ENCODE measurements at places on chromosomes 4 and X.

GRCh38 chr4:25020236-25020635, 10.5 kb downstream of the LGI2 start:
- DNase-seq: no peak

DNA sequence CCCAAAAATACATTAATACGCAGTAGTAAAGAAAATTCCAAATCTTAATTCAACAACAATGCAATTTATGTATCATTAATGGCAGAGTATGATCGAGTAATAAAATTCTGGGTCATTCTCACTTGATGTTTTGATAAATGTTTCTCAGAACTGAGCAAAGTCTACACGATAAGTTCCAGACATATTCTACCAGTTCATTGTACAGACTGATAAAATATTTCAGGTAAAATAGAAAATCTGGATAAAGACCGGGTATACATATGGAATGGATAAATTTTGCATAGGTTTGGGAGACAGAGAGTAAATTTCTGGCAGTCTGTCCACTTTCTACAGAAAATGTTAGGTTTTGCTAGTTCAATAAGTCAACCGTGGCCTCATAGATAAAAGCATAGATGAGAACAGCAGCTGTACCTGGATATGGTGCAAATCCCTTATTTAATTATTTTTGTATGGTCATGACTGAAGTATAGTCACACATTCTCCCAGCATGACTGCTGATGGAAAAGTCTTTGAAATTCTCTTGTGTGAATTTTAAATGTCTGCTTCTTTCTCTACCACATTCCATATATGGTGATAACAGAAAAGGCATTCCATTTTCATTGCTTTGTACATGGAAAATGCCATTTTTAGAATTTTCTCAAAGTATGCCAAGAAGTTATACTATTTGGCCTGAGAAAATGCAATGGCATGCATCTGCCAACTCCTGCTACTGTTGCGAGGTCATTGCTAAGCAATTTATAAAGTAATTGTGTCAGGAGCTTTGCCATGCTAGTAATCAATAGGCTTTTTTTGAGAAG, 301.9 kb upstream of the ARSJ start:
- no peak for DNase-seq

DNA sequence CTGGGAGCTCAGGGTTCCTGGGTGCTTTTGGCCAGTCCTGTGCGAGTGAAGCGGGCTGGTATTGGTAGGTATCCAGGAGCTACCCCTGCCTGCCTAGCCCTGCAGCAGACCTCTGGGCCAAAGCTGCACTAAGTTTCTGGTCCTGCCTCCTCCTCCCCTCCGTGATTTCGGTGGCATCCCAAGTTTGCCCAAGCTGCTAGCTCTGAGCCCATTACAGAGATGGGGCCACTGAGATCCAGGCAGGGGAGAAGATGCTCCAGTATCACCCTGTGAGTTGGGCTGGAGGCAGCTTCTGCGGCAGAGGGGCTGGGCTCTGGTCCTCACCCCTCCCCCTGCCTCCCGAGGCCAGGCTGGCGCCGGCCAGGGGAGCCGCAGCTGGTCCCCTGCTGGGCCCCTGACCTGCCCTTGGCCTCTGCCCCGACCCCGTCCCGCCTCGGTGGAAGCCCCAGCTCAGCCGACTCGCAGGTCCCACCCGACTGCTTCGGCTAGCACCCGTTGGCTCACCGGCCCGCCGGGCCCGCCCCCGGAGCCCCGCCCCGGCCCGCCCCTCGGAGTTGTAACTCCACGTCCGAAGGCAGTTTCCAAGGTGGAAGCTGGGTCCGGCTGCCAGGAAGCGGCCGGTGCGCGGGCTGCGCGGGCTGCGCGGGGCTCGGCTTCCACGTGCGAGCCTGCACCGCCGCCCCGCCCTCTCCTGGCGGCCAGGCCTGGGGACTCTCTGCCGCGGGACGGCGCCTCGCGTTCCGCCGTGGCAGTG, at the start of gene DUSP9:
Gene DUSP9, plus strand, starts transcription at position 584 of the 754 bp plus-strand sequence. CDS start 751 bp downstream, outside the sequence.
- DNase-seq: no peak

- DNase-seq: no peak
Observed at GRCh38 chr4:41750121-41750625, 1.6 kb upstream of the PHOX2B start.

DNA sequence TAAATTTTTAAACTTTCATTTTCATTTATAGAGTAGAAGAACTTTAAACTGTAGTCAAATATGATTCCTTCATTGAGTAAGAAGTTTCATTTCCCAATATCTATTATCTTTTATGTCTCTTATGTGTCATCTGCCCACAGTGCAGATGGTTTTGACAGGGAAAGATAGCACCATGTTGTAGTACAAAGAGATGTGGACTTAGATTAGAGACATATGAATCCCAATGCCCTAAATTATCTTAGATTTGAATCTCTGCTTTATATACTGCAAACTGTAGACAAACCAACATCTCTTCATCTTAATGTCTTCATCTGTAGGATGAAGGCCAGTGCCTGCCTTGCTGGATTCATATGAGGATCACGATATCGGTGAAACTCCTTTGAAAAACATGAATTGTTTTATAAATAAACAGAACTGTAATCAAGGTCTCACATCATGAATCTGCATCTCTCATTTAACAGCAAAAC, 217.5 kb downstream of the BANK1 start:
- no peak for DNase-seq

DNA sequence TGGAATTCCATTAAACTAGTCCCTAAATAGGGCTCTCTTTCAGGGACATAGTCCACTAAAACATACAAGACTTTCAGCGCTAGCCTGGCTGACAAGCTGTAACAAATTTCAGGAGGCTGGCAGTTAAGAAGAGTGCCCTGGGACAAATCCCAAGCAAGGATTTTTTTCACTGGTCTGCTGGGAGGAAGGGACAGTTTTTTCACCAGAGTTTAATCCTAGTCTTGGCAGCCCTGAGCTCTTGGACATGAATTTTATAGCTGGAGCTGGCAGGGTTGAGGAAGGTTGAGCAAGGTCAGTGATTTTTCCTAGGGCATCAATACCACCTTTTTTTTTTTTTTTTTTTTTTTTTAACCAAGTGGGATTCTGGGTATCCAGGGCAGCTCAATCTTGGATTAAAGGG, 184.4 kb downstream of the SH2D1A start:
- no peak for DNase-seq

DNA sequence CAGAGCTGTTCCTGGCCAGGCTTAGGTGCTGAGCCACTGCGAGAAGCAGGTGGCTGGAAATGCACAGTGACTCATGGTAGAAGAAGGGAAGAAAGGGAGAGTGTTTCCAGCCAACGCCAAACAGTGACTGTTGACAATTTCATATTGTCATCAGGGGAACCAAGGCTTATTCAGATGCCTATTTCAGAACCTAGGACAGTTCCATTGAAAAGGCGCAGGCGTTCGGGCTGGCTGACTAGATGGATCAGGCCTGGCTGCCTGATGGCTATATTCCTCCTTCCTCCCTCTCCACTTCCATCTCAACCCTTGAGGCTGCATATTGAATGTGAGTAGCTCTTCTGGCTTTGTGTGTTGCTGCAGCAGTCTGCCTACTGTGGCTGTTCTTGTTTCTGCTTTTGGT, 73.0 kb upstream of the FRMPD4 start:
- no peak for DNase-seq

DNA sequence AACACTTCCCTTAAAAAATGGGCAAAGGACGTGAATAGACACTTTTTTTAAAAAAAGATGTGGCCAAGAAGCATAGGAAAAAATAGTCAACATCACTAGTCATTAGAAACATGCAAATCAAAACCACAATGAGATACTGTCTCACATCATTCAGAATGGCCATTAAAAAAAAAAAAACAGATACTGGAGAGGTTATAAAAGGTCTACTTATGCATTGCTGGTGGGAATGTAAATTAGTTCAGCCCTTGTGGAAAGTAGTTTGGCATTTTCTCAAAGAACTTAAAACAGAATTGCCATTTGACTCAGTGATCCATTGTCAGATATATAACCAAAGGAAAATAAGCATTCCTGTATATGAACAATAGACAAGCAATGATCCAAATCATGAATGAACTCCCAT, 352.8 kb upstream of the EPHA5 start:
- DNase-seq: no peak

- no peak for DNase-seq
Observed at GRCh38 chr4:155609455-155610059, 57.1 kb upstream of the GUCY1A1 start.

- DNase-seq: no peak
Observed at GRCh38 chrX:84475596-84475995, 26.7 kb downstream of the HDX start.

DNA sequence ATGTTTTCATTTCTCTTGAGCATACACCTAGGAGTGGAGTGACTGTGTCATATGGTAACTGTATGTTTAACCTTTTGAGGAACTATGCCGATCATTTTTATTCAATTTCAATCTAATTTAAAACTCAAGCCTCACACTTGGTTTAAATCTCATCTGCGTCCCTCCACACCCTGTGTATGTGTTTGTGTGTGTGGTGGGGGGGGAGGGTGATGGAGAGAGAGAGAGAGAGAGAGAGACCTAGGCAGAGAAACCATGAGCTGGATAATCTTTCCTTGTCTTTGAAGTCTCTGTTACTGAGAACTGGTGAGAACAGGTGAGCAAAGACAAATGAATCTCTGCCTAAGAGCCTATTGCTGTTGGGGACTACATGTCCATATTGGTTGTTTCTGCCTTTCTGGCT, 105.0 kb downstream of the ARHGAP24 start:
- no peak for DNase-seq

- peak; percentile 19 for DNase-seq
Observed at GRCh38 chrX:17654116-17654515, 83.2 kb upstream of the SCML1 start.

DNA sequence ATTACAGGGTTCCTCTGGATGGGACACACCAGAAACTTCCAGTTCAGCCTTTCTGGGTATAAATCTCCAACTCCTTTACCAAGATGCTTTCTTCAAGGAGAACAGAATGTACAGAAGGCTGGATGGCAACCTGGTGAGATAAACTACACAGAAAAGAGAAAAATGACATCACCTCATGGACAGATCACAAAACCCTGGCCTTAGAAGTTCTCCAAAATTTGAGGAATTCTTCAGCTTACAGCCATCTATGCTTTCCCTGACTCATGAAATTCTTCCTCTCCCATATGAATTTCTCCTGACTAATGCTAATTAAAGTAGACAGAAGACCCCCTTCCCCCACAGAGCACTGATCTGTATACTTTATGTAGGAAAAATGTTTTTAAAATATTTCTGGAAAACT, 345.4 kb downstream of the STIM2 start:
- DNase-seq: no peak

DNA sequence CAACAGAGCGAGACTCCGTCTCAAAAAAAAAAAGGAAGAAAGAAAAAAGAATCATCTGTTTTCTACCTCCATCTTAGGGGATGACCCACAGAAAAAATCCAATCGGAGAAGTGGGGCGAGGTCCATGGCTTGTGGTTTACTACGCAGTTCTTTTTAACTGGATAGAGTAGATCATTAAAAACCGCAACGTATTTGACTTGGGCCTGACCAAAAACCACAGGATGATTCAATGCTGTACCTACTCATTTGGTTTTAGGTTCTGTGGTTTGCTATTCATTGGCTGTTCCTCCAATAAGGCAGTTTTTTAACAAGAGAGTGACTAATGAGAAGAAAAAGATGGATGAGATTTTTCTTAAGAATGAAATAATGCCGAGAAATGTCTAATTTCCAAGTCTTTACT, 83.7 kb downstream of the FREM3 start:
- no peak for DNase-seq

DNA sequence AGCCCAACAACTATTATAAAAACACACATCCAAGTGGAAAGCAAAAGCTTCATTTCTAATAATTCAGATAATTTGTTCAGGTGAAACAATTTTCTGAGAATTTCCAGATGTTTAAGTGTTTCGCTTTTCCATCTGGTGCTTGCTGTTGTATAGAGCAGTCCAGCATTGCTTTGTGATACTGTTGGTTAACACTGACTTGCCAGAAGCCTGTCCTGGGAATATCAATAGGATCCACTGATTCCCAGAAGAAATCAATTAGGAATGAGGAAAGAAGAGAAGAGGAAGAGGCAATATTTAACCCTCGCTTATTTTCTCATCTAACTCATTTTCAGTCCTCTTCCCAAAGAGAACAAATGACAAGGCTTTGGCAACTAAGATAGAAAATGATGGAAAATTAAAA, 94.9 kb upstream of the DDIT4L start:
- no peak for DNase-seq

- no peak for DNase-seq
Observed at GRCh38 chr4:87566276-87566675, 37.1 kb upstream of the SPARCL1 start.

DNA sequence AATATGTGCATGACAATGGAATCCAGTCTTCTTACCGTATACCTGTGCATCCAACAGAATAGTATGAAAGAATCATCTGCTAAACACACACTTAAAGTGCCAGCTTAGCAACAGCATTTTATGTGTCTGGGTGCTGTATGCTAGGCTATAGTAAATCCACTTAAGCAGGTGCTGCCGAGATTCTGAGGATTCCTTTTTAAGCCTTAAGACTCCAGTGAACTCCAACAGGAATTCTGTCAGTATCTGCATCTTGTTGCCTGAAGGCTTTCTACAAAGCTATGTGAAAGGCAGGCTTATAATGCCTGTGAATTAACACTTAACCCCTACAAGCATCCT, 1076.4 kb upstream of the PABPC4L start:
- no peak for DNase-seq

DNA sequence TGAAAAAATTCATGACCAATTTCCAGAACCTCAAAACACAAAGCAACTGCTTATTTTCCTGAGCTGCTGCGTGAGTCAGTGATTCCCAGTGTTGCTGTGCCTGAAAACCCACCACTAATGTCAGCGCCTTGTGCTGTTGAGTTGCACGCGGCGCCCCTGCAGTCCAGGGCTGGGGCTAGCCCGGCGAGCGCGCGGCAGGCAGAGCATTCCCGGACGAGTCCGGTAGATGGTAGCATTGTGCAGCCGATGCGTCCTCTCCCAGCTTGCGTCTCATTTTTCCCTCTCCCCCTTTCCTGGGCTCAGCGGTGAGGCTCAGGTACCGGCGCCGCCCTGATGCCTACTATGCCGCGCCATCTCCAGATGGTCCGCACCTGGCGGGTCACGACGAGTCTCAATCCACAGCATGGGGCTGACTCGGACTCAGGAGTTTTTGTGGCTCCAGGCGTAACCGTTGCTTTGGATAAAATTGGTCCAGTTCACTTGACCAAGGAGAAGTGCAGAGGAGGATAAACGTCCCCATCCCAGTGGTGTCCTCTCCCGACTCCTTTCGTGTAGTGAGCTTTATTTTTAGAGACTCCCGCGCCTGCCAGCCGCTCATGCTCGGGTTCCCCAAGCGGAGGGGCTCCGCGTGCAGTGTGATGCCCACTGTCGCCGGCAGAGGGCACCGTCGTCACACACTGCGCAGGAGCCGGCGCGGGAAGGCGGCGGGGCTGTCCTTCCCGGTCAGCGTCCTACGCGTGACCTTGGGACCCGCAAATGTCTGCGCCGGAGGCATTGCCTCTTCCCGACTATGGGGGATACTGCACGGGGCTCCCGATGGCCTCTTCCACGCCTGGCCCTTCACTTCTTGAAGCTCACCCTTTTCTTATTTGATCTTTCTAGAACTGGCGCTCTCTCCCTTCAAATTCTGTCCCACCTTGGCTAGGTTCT, 53.6 kb upstream of the IGFBP7 start:
- DNase-seq: peak; percentile 53

GRCh38 chr4:74934888-74935287, 2.0 kb downstream of the PARM1 start:
- DNase-seq: no peak

Data from stimulated activated CD8-positive, alpha-beta memory T cell treated with anti-CD3 and anti-CD28 coated beads, Interleukin-12 subunit alpha, Interleukin-12 subunit beta, amount 100 ng/mL, for 4 hours (primary cell).